ENCODE measurements at places on chromosomes 1 and 21.

GRCh38 chr21:34077888-34078287 is 4.5 kb downstream of the MRPS6 start:
- DNase-seq: no peak

- DNase-seq: no peak
Measured at GRCh38 chr1:84704872-84705417, 14.7 kb upstream of the SSX2IP start.

- no peak for DNase-seq
Measured at GRCh38 chr21:43269440-43269839, 100.6 kb downstream of the CRYAA start.

GRCh38 chr1:204367956-204368355 is 8.2 kb upstream of the PLEKHA6 start:
- DNase-seq: no peak

DNA sequence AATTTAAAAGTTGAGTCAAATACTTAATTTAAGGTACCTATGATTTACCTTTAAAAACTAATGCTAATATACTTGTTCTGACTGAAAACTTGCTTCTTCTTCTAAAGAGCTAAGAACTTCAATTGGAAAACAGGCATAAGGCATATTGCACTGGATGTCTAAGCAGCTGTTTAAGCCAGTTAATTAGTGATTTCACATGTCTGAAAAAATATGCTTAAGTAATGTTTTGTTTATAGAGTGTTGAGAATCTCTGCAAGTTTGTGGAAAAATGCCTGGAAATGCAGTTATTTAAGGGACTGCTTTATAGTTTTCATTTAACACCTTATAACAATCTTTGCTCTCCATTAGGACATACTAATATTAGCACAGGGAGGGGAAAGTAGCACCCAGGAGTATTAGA is 28.2 kb downstream of the UBE2U start:
- no peak for DNase-seq

GRCh38 chr1:210293171-210293607 is 35.5 kb upstream of the HHAT start:
- no peak for DNase-seq

DNA sequence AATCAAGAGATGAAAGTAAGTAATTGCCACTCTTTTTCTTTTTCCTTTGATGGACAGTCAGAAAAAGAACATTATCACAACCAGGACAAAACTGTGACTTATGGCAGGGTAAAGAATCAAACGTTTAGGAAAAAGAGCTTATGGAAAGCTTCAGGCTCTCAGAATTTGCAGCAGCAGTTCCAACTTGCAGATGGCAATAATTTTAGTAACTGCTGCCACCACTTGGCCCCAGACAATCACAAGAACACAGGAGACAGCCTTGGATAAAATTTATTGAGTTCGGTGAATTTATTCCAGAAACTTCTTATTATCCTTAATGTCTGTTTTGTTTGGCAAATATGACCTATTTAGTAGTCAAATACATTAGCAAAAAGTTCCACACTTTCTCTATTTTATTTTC is 804.4 kb downstream of the BRINP3 start:
- no peak for DNase-seq

DNA sequence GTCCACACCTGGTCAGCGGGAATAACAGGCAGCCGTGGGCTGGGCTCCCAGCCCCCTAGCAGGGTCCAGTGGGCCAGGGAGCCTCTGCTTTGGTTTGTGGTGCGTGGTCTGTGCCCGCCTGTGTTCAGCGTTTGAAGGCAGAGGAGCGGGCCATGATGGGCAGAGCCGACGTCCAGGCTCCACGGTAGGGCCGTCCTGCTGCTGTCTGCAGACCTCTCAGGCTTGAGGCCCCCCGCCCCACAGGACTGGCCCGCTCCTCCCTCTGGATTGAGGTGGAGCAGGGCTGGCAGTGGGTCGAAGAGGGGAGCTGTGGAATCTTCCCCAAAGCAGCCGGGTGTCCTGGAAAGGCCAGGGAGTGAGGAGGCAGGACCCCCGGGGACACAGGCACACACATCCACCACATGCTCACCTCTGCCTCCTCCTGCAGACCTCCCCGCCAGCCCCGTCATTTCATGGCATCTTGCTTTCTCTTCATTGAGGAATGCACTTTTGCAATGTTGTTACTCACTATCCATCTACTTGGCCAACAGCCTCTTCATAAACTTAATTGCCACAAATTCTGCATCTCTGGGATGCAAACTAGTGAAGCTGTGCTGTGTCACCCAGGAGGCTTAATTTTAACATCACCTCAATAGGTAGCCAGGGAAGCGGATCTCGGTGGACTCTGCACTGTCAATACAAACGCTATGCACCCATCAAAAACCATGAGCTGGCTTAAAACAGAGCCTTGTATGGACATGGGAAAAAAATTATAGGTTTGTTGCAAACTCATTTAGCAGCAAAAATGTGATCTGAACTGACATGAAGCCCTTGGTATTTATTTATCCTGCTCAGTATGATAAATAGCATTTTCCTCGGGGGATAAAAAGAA is 85.9 kb downstream of the PDE9A start:
- no peak for DNase-seq

DNA sequence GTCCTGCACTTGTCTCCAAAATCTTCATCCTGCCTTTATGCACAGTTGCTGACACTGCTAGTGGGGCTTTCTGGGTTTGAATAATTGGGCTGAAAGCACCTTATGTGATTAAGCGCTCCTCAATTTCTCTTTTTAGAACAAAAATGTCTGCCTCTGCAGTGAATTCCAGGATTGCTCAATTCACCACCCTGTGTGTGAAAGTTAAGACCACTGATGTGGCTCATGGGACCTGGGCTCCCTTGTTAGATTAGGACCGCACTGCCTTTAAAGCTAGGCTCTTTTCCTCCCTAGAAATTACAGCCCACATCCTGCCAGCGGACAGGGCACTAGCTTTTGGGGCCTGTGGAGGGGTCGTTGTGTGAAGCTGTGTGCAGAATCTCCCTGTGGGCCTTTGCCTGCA is 18.8 kb downstream of the KIAA1614 start:
- DNase-seq: no peak

DNA sequence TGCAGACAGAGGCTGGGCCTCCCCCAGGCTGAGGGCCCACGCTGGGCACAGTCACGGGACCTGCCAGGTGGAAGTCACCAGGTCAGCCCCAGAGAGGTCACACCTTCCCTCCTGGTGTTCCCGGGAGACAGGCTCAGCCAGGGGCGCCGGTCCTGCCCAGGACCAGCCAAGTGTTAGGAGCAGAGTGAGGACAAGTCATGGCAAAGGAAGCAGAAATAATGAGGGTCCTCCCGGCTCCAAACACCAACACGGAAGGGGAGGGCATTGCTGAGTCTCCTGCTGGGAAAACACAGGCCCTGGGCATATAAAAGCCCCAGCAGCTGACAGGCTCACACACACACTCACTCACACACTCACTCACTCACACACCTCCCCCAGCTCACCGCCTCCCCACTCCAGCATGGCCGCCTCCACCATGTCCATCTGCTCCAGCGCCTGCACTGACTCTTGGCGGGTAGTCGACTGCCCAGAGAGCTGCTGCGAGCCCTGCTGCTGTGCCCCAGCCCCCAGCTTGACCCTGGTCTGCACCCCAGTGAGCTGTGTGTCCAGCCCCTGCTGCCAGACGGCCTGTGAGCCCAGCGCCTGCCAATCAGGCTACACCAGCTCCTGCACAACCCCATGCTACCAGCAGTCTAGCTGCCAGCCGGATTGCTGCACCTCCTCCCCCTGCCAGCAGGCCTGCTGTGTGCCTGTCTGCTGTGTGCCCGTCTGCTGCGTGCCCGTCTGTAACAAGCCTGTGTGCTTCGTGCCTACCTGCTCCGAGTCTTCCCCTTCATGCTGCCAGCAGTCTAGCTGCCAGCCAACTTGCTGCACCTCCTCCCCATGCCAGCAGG is at the start of gene KRTAP10-10:
Gene KRTAP10-10 (plus strand): TSS at position 339 of the 833 bp plus-strand sequence. CDS start 62 bp downstream, at position 401.
- no peak for DNase-seq

DNA sequence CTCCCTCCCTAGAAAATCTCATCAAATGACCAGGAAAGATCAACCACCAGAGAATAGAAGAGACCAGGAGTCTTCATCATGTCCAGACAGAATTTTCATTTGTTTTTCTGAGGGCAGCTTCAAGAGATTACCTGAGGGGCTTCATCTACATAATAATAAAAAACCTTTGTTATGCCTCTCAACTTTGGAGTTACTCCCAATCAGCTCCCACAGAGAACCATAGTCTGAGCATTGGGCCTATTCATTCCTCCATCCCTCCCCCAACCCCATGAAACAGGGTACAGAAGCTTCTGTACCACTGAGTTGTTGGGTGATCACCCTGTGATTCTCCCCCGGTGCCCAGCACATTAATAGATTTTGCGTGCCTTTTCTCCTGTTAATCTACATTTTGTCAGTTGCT is 53.3 kb upstream of the PRRC2C start:
- DNase-seq: no peak

- DNase-seq: no peak
Measured at GRCh38 chr1:60655679-60656355, 426.5 kb upstream of the NFIA start.

DNA sequence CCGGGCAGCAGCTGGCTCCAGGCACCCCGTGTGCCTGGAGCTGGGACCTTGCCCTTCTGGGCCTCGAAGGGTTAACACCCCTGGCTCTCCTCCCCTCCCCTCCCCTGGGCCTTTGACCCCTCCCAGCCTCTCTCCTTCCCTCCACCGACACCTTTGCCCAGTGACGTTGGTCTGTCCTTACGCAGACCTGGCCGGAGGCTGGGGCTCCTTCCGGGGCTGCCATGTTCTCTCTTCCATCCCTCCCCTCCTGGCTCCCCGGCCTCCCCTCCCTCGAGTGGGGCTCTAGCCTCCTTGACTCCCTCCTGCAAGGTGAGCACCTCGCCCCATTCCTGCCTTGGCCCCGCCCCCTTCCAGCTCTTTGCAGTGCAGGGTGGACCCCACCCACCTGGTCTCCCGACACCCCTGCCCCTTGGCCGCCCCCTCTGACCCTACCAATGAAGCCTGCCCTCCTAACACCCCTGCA is at the start of gene TMEM82:
Gene TMEM82 (plus strand): TSS at position 161 of the 463 bp plus-strand sequence. CDS start 61 bp downstream, at position 222.
- no peak for DNase-seq

DNA sequence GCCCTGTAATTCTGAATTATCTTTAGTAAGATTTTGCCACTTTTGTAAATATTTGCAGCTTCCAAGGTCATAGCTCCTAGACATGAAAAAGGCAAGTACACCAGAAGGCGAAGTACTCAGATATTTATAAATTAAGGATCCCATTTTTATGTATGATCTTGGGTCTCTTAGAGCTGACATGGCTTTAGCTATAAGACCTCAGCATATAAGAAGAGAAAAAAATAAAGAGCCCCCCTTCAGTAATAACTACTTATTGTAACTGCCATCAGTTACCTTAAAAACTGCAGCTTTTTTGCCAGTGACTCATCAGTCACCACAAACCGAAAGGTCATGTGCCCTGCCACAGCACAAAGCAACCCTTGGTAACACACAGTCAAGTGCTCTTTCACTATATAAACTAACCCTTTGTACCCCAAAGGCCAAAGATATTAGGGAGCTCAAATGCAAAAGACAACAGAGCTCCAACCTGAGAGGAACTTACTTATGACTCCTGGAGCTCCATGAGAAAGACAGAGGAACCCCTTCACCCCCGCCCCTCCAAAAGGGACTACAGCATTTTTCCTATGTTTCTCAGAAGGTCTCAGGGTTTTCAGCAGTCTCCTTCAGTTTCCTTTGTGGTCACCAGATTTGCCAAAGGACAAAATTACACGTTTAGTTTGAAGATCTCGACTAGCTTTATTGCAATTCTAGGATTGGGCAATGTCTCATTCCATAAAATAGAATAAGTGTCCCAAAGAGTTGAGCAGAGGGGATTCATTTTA is 219.8 kb upstream of the DUSP10 start:
- DNase-seq: peak; percentile 85

DNA sequence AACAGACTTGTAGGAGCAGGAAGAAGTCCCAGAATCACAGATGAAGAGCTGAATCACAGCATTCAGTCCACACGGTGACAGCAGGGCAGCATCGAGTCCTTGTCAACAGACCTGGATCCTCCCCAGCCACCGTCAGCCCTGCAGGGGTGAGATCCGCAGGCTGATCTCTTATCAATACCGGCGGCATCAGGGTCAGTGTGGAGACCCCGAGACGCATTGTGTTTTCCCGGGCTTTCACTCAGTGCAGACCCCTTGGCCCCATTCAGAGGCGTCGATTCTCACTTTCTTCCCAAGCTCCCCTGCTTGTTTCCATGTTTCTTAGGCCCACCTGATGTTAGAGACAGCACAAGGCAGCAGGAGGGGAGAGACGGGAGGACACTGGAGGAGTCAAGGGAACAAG is 609.6 kb downstream of the PTPRU start:
- DNase-seq: no peak

- no peak for DNase-seq
Measured at GRCh38 chr21:26138615-26139257, 31.8 kb downstream of the APP start.

Measured in MM.1S (cell line).